Fibroblast of skin of scalp (primary cell): ENCODE measurements at places on chromosomes 4 and X.

DNA sequence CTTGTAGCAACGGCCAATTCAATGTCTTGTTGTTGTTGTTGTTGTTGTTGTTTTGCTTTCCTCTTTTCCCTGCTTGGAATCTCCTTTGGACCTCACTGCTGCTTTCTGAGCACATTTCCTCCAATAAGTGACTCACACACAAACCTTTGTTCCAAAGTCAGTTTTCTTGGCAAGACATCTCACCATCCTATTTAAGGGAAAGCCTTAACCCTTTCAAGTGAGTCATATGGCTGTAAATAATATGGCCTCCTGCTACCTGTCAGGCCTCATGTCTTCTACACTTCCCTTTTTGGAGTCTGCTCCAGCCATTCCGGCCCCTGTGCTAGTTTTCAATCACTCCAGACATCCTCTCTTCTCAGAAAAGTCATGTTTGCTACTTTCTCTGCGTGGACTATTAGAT is 79.5 kb upstream of the MAGEB10 start:
- DNase-seq: no peak

DNA sequence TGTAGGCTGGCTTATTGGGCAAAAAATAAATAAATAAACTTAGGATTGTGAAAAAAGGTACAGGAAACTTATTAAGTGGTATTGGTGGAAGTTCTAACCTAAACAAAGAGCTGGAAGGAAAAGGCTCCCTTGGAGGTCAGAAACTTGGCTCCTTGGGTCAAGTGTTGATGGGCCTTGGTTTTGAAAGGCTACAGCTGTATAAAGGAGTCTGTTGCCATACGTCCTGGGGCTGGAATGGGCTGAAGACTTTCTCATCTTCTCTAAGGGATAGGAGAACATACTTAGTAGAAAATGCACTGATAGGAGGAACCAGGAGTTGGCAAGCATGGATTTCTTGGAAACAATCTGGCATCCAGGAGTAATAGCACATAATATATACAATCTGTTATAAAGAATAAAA is 56.6 kb downstream of the PDLIM5 start:
- no peak for DNase-seq

GRCh38 chr4:181958446-181958845 is 284.8 kb upstream of the TENM3 start:
- peak; percentile 89 for DNase-seq

- no peak for DNase-seq
Observed at GRCh38 chr4:149489321-149489720, 326.3 kb downstream of the IQCM start.

- DNase-seq: no peak
Observed at GRCh38 chr4:185648631-185649030, 113.3 kb upstream of the PDLIM3 start.

DNA sequence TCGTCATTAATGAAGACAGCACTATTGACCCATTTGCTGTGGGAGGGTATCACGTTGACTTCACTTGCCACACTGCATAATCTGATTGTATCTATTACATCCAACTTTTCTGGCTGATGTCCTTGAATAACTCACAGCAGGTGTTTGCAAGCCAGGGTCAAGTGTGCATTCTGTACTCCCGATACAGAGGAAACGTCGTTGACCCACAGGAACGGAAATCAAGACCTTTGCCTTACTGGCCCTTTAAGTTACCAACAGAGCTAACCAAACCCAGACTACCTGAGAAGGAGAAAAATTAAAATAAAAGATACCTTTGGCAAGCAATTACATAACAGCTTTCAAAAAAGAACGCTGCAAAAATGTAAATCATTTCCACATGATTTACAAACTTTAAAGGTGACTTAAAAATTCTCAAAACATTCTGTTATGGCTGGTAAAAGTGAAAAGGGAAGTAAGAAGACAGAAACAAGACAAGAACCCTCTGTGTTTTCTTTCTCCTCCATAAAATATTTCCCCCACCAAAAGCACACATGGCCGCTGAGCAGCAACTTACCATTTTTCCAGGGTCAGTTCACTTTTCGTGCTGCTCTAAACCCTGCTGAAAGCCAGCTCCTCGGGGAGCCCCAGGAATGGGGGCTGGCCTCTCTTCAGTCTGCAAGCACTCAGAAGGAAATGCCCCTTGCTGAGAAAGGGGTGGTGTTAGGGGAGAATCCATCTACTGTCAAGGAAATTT is 6.5 kb upstream of the SHISA3 start:
- no peak for DNase-seq

- no peak for DNase-seq
Observed at GRCh38 chr4:12791536-12791935, 692.6 kb downstream of the RAB28 start.

- no peak for DNase-seq
Observed at GRCh38 chr4:102295153-102295862, 50.0 kb downstream of the SLC39A8 start.

DNA sequence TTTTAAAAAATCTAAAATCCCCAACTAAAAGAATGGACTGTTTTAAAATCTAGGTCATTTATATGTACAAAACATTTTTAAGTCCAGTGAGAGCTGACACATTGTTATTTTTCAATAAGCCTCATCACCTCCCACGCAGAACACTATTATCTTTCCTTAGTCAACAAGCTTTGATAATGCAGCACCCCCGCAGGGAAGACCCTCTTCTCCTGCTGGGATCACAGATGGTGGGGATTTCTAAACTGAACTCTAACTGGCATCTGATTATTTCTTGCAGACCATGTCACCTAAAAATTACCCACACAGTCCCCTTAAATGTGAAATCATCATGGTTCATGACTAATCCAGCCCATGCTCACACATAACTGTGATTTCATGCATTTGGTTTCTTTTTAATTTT is 11.6 kb downstream of the SYTL4 start:
- DNase-seq: peak; percentile 0

DNA sequence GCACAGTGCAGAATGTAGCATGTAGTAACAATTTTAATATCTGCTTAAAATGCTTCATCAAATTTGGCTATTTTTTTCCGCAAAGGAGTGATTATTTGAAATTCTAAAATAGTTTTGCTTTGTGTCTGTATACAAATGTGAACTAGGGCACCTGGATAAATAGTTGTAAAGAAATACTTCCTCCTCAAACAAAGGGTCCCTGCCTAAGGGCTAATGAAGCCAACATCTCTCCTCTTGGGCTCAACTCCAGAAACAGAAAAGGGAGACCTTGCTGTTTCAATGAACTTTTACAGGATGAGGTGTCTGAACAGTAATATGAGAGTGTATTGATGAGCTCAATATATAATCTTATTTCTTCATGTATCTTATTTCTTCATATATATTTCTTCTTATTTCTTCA is 30.8 kb upstream of the SCOC start:
- no peak for DNase-seq

DNA sequence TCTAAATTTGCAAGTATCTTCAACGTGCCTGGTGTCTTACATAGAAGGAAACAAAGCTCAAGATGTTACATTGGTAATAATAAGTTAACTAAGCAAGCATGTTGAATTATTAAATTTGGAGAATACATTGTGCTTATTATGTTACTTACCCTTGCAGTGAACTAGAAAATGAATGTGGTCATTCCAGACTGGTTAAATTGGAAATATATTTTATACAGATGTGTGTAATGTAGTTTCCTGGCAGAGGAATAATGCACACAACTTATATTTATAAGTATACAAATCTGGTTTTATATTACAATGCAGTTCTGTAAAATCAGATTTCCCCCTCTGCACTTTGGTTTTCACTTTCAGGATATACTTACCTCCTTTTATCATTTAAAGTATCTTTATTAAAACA is 159.9 kb upstream of the SLIT2 start:
- no peak for DNase-seq

DNA sequence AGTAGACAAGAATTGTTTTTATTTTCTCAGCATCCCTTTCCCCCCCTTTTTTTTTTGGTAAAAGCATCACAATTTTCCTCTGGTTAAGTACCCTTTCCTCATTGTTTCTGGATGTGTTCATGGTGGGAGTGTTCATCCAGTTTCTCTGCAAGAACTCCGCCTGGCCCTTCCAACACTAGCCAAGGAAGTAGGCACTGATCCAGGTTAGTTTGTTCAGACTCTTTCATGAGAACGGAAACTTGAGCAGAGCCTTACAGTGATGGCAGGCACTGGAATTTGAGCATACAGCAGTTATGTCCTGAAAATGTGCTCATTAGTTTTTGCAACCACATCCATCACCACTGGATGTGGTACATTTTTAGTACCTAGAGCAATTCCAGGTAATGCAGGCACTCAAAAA is 336.1 kb upstream of the BOD1L1 start:
- DNase-seq: peak; percentile 42

GRCh38 chr4:133484287-133484686 is 335.2 kb downstream of the PCDH10 start:
- no peak for DNase-seq

DNA sequence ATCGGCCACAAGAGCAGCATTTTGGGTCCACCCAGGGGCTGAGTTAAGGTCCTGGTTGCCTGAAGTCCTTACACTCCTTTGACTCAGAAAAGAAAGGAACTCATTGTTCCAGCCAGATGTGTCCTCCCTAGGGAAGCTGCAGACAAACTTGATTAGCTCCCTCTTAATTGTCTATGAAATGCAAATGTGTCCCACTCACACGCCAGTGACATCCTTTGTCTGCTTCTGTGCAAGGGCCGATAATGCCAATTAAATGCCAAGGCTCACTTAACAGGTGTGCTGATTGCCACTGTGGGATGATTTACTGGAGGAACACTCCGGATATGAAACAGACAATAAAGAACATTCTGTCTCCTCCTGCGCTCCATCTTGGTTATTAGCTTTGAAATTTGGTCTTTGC is 332.9 kb upstream of the CPEB2 start:
- DNase-seq: no peak

DNA sequence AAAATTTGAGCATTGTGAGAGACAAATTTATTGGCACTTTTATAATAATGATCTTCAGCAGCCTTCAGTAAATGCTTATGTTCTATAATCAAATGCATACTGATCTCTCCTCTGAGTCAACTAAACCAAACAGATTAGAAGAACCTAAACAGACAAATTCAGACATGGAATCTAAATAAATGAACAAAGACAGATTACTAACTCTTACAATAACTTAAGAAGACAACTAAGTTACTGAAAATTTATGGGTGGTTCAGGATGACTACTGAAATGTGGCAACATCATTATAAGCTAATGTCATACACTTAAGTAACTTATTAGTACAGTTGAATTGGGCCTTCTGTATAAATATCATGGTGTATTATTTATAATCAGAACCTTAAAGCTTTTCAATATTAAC is 127.3 kb downstream of the NEK1 start:
- DNase-seq: peak; percentile 35

- DNase-seq: no peak
Observed at GRCh38 chr4:4423706-4424498, 37.0 kb downstream of the NSG1 start.

GRCh38 chr4:82782626-82783345 is 15.8 kb downstream of the SCD5 start:
- DNase-seq: no peak

DNA sequence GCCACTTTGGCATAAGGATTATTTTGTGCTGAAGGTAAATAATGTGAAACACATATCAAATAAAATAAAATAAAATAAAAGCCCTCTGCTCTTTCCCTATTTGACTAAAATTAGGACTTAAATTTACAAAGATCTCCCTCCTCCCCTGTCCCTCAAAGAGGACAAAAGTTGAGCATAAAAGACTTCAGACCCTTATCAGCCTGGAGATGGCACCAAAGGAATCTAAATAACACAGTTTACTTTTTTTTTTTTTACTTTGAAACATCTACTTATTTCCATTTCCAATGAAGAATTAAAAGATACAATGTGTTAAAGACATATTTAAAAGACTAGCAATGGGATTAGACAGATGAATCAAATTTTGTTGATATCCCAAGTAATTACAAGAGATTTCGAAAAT is 89.7 kb downstream of the EPHA5 start:
- DNase-seq: peak; percentile 44

DNA sequence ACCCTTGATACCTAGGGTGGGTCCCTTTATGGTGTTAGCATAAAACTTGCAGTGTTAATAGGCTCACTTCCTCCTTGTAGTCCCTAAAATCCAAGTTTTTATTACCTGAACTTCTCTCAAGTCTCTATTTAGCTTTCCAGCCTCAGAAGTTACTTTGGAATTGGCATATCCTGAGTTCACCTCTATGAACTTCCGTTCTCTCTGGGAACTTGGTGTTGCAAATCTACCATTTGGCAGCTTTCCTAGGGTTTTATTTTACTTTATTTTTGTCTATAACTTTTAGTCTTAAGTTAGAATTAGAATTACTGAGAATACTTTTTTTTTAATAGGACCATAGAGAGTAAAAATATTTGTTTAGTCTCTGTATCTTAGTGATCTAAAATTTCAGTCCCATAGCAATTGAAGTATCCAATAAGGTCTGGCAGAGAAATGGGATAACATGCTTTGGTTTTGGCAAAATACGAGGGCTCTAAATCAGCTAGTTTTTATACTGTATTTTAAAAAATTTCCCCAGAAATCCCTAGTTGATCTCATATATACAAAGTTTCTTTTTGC is 30.3 kb upstream of the NAF1 start:
- no peak for DNase-seq

DNA sequence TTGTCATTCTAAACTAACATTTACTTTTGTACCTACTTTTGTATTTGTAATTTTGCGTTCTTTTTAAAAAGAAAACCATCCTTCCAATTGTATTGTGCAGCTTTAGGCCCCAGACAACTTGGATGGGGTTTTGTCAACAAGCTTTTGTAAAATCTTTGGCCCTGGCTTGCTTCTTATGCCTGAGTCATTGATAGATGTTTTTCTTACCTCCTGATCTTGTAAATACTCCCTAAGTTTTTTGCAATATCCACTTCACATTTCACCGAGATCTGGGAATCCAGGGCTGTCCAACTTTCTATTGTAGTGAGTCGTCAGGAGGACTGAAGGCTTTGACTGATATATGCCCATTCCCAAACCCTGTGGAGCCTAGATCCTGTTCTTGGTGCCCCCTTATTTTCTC is 126.9 kb upstream of the GUCY1A1 start:
- no peak for DNase-seq

- peak; percentile 18 for DNase-seq
Observed at GRCh38 chr4:3483471-3483921, 20.4 kb downstream of the DOK7 start.

DNA sequence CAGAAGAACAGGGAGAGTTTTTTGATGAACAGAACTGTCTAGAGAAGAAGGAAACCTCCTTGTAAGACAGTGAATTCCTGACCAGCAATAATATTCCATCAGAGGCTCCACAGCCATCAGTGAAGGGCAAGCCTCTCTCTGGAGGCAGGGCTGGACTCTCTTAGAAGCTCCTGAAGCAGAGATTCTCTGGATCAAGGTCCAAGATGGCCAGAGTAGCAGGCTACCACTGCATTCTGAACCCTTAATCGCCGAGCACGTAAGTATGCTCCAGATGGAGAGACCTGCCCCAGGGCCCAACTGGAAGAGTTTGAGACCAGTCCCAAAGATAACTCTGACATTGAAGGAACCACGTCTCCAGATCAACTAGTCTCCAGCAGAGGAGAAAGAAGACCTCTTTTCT is 16.4 kb downstream of the GABRE start:
- DNase-seq: no peak

GRCh38 chrX:14826319-14826718 is 46.5 kb downstream of the FANCB start:
- no peak for DNase-seq

GRCh38 chr4:161329852-161330251 is 833.9 kb downstream of the FSTL5 start:
- no peak for DNase-seq
